Activated CD4-positive, alpha-beta T cell treated with anti-CD3 and anti-CD28 coated beads for 4 hours (primary cell): ENCODE measurements at places on chromosomes 3 and 15.

DNA sequence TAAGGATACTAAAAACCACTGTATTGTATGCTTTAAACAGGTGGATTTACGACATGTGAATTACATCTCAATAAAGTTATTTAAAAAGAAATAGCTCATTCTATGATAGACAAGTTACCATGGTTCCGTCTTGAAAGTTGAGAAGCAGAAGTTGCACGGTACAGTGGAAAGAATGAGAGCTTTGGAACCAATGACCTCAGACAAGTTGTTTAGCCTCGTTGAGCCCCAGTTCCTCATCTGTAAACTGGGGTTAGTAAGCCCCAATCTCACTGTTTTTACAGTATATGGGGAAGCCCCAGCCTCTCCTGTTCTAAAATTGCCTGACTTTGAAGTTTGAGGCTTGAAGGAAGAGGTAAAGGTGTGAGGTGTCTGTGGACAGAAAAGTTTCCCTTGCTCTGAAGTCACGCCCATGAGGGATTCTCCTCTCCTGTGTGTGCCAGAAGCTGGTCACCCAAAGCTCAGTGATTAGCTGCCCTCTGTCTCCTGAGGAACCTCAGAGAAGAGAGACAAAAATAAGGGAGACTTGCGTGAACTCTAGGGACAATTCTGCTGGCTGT, 10.0 kb downstream of the CRYGS start:
- peak; percentile 51 for DNase-seq

DNA sequence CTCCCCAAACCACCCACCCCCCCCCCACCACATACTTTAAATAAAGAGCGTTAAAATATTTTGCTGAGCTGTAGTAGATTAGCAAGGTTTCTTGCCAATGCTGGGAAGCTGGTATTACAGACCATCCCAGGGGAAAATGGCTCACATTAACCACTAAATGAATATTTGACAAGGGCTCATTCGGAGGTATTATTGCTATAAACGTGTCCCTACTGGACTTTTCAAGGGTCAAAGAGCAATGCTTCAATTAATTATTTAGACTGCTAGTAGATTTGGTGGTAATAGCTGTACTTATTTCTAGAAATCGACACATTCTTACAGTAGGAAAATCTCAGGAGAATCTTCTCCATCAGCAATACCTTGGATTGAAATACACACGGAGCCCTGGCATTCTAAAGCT, 5.2 kb downstream of the SOX2 start:
- DNase-seq = no peak

- DNase-seq = no peak
These were observed 231.4 kb downstream of the ROBO2 start for GRCh38 chr3:77271306-77271705.

GRCh38 chr3:53744351-53744750, 101.9 kb downstream of the CHDH start:
- DNase-seq = no peak

DNA sequence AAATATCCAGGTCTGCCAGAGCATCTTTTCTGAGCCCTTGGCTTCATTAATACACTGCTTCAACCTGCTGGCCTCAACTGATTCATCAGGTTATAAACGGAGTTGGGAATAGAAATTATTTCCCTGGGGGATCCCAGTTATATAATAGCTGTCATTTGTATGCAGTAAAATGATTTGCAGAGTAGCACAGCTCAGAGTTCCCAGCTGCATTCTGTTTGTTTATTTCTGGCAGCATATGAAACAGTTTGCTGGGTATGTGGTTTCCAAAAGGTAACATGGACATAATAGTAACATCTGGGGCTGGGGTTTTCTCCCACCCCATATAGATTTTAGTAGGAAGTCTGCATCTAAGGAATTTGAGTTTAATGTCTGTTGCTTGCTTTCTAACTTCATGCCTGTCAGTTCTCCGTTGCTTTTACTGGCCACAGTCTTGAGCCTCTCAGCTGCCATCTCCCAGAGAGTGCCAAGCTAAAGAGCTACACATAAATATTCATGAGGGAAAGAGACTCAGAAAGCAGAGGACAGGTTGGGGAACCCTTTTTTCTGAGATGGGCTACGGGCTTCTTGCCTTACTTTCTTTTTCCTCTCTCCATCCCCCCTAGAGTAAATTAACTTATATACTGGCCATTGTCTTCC, 124.6 kb downstream of the TMEM108 start:
- DNase-seq = no peak

- DNase-seq = no peak
These were observed 125.3 kb downstream of the SUCNR1 start for GRCh38 chr3:151998744-151999143.

GRCh38 chr3:26104851-26105251, 315.0 kb downstream of the OXSM start:
- no peak for DNase-seq
